Stimulated activated CD8-positive, alpha-beta memory T cell treated with anti-CD3 and anti-CD28 coated beads, Interleukin-7, amount 100 ng/mL, for 1 hour (primary cell): ENCODE measurements at places on chromosomes 12 and 14.
A peak's percentile ranks its signal among the peaks of the same experiment; 100 is the strongest.

DNA sequence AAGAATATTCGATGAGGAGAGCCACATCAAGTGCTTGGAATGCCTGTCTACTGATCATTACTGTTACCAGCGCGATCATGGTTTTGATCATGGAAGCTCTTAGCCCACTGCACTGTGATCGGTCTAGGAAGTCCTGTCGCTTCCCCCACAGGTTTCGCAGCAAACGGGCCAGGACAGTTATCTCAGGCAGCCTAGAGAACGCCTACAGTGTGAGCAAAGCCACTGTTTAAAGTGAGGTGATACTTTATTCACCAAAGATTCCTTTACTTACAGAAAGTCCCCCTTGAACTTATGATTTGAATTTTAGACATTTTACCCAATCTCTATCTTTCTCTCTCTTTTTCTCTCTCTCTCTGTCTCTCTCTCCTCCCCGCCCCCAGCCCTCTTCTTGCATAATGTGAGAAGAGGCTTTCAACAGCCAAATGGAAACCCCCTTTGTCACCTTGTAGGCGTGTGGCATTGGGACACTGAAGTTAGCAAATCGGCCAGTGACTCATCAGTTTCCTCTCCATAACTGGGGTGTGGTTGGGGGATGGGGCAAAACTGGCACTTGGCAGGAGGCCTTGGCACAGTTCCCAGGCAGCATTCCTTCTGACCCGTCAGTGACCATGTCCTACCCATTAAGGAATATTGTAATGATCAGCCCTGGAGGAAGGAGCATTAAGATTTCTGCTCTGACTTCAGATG lies 214.8 kb downstream of the CHST11 start:
- peak; percentile 35 for DNase-seq

GRCh38 chr12:123141615-123142517 lies 9.0 kb downstream of the PITPNM2 start:
- DNase-seq = no peak

DNA sequence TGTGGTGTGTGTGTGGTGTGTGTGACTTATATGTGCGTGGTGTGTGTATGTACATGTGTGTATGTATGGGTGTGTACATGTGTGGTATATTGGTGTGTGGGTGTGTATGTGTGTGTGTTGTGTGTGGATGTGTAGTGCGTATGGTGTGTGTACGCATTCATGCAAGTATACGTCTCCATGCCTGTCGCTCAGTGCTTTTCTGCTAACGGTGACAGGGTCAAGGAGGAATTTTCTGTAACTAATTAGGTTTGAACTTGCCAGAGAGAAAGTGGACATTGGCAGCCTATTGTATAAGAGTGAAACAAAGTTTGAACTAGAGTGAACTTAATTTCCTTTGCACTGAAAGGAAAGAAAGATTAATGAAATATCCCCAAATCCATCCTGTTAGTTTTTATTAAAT lies 120.9 kb upstream of the GSC start:
- no peak for DNase-seq

DNA sequence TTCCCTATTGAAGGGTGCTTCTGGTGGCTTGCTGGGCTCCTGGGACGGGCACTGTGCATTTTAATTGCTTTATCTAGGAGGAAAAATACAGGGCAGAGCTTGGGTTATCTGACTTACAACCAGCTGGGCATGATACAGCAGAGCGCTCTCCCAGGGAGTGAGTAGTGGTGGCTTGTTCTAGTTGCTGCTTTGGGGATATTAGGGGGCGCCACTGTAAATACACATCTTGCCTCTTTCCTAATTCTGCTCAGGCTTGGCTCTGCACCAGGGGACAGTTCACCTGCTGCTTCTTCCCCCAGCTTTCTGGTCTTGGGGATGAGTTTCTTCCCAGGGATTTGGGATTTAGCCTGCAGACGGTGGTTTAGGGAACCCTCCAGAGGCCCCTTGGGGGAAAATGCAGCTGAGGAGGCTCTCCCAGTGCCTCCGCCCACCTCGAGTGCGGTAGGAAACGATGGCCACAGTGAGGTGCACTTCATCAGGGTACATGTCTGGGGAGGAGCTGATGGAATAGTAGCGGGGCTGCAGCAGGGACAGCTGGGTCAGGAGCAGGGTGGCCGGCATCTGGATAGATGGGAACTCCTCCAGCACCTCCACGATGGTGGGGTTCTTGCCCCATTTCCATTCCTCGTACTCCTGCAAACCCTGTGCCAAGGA lies 36.9 kb upstream of the FBXO21 start:
- no peak for DNase-seq

GRCh38 chr12:56521209-56521589 lies 421 bp upstream of the RBMS2 start:
- DNase-seq = no peak

DNA sequence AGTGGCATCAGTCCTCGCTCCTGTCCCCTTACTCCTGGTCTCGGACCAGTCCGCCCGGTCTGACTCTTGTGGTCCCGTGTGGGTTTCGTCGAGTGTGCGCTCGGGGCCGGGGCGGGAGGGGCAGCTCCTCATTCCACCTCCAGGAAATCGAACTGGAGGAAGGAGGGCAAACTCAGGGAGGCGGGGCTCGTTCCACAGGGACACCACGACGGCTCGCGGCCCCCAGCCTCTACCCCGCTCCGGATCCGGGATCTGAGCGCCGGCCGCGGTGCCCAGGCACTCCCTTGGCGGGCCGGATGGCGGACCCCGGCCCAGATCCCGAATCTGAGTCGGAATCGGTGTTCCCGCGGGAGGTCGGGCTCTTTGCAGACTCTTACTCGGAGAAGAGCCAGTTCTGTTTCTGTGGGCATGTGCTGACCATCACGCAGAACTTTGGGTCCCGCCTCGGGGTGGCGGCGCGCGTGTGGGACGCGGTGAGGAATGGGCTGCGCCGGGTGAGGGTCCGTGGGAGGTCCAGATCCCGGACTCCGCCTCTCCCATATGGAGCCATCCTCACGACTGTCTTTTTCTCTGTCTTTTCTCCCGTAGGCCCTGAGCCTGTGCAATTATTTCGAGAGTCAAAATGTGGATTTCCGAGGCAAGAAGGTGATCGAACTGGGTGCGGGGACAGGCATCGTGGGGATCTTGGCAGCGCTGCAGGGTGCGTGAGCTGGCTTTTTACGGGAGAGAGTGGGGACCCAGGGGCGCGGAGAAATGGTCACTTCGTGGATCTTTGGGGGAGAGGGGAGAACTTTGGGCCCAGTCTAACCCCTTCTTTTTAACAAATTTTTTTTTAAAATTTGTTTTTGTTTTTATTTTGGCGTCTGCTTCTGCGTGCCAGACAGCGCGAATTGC lies at the start of gene EEF1AKMT3:
TSS of gene EEF1AKMT3 (plus strand) at position 186 of the 894 bp plus-strand sequence. CDS start at position 297, 111 bp downstream.
- no peak for DNase-seq

DNA sequence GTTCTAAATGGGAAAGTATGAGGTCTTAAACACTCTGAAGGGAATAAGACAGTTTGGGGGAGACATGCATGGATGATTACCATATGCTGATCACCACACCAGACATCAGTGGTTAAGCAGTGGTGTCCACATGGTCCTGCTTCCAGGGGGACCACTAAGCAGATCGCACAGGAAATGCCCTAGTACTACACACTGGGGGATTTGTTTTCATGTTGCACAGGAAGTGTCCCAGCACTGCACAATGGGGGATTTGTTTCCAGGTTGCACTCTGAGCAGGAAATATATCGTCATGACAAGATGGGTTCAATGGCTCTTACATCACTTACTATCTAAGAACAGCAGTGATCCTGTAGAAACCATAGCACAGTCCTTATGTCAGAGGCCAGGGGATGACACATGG lies 245.5 kb downstream of the BCL11B start:
- DNase-seq = no peak

DNA sequence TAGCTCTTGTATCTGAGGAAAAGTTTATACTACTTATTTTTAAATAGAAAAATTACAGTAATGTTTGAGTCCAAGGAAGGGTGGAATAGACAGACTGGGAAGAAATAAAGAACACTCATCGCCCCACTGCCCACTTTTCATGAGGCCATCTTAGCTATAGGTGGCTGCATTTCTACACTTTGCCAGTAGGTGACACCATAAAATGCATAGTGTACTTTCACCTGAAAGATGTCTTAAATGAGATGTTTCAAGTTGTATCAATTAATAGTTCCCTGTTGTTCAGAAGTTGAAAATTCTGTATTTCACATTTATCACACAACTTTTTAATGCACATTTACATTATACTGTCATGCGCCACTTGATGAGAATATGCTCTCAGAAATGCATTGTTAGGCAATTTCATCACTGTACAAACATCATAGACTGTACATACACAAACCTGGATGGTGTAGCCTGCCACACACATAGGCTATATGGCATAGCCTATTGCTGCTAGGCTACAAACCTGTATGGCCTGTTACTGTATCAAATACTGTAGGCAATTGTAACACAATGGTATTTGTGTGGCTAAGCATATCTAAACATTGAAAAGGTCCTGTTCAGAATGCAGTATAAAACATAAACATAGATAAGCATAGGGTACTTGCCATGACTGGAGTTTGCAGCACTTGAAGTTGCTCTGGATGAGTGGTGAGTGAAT lies 27.6 kb downstream of the PMCH start:
- no peak for DNase-seq

- DNase-seq = no peak
Observed at GRCh38 chr12:121673013-121673511, 3.6 kb upstream of the MORN3 start.

GRCh38 chr12:76035045-76035444 lies 3.5 kb upstream of the PHLDA1 start:
- no peak for DNase-seq

GRCh38 chr14:30678926-30679431 lies 56.9 kb downstream of the SCFD1 start:
- DNase-seq = no peak

- DNase-seq = no peak
Observed at GRCh38 chr14:58118097-58118815, 33.8 kb downstream of the ARMH4 start.

DNA sequence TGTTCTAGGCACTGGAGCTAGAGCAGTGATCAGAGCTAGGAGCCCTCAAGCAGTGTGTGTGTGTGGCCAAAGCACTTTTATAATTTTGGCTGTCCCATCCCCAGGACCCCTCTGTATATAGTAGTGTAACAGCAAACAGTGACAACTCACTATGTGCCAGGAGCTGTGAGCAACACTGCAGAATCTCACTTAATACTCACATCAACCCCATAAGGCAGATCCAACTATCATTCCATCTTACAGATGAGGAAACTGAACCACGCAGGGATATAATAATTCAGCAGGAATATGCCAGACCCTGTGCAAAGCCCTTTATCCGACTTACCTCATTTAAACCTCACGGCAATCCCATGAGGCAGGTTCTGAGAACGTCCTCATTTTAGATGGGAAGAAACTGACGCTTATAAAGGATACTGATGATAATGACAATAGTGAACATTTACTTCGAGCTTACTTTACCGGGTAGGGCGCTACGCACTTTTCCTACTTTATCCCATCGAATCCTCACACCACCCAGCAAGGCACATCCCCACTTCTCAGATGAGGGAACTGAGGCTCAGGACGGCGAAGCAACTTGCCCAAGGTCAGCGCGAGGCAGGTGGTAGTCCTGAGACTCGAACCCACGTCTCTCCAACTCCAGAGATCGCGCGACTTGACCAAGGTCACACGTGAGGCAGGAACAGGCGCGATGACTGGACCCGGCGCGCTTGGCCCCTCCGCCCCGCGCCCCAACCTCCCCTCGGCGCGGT lies 687 bp downstream of the RAB35 start:
- DNase-seq = no peak

GRCh38 chr12:76449993-76450392 lies 101.8 kb upstream of the BBS10 start:
- no peak for DNase-seq

DNA sequence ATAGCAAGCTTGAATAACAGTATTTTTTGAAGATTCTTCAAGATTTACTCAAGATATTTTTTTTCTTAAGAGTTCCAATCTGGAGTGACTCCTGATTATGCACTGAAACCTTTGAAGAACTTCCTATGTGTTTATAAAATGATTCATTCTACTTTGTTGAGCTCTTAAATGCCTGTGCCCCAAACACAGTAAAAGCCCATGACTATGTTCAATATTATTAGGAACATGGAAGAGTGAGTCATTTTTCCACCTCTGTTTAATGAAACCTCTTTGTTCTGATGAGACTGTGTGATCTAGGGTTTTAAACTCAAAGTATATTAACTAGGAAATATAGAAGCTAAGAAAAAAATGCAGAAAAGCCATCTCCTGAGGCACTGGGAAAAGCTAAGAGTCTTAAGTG lies 415.0 kb upstream of the FBXO33 start:
- DNase-seq = no peak

DNA sequence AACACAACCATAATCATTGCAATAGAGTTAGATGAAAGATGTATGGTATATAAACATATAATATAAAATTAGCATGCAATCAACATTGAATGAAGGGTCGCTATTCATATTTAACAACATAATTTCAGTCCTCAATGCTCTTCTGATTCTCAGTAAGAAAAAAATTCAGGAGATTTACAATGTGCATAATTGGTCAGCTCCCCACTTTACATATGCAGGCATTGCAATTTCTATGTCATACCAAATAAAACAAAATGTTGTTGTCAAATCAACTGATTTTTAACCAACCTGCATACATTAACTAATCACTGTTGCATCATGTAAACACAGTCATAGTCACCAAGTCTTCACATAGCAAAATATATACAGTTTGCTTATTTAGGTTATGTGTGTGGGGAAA lies 5.2 kb upstream of the SLCO1A2 start:
- no peak for DNase-seq

GRCh38 chr14:99513183-99513694 lies 32.0 kb downstream of the CCNK start:
- DNase-seq = no peak

GRCh38 chr14:49463146-49463545 lies 123.0 kb downstream of the RPS29 start:
- DNase-seq = no peak

- no peak for DNase-seq
Observed at GRCh38 chr12:7282844-7283243, 21.0 kb upstream of the ACSM4 start.

DNA sequence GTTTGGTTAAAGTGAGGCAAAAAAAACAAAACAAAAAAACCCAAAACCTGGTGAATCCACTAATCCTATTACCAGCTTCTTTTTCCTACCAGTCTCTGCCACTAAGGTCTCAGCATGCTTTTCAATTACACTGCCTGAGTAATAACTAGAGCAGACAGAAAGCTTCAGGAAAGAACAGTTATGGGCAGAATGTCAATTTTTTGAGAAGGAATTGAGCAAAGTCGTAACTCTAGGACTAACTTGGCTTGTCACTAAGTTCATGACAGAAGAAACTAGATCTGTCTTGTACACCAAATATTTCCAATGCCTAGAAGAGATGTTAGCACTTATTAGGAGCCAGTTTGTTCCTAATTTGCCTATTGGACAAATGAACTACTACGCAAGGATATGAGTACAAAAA lies 148.8 kb upstream of the CNOT2 start:
- no peak for DNase-seq

- no peak for DNase-seq
Observed at GRCh38 chr12:131747276-131748177, 36.6 kb downstream of the SFSWAP start.

DNA sequence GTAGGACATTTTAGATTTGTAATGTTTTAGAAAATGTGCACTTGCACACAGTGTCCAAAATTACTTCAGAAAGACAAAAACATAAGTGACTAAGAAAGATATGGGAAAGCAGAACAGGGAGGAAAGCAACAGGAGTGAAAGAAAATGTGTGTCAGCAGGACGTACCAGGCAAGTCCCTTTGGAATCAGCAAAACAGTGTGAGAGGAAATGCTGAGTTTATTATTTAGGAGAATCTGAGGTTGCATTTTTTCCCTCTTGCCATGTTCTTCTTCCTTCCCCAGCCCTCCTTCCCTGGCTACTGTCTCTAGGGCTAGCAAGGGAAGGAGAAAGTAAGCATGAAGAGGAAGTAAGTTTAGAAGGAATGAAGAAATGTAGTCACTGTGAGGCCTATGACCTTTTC lies 67.7 kb upstream of the CD163 start:
- DNase-seq = no peak

GRCh38 chr14:22390824-22391461 lies 198.1 kb downstream of the DAD1 start:
- no peak for DNase-seq
